CD4-positive, alpha-beta T cell treated with Interferon alpha-2 for 1 hour (primary cell): ENCODE measurements at places on chromosomes 16 and 17.

- no peak for DNase-seq
These were observed 50.9 kb downstream of the JPH3 start for GRCh38 chr16:87653234-87653633.

DNA sequence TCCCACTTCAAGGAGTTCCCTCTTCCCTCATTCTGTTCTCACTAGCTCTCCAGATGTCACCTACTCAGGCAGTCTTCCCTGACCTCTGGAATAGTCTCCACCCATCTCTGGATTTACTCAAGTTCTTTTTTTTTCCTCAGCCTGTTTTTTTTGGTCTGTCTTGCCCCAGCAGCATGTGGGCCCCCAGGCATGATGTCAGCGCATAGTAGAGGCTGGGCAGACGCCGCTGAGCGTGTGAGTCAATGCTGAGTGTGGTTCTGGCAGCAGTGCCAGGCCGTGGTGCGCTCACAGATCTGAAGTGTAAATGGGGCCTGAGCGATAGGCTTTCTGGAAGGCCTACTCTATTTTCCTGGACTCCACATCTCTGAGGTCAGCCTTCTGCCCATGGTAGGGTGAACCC lies 2.7 kb upstream of the KCNJ18 start:
- no peak for DNase-seq

GRCh38 chr16:49466881-49467280 lies 93.3 kb downstream of the C16orf78 start:
- no peak for DNase-seq

DNA sequence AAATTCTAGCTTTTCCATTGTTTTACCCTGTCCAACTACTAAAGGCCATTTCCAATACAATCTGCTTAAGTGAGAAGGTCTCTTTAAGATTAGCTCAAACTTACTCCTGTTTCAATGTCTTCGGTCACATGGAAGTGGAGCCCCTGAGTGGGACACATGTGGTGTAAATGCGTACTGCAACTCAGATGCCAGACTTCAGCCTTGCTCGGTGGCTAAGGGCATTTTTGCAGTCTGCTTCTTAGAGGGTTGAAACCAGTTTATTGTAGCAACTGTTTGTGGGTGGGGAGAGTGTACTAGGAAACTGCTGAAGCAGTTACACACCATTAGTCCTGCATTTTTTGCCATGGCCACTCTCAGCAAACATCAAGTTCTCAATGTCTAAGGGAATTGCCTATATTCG lies 140.6 kb downstream of the PARN start:
- DNase-seq, result no peak

GRCh38 chr17:65576939-65577338 lies 15.5 kb upstream of the AXIN2 start:
- no peak for DNase-seq

DNA sequence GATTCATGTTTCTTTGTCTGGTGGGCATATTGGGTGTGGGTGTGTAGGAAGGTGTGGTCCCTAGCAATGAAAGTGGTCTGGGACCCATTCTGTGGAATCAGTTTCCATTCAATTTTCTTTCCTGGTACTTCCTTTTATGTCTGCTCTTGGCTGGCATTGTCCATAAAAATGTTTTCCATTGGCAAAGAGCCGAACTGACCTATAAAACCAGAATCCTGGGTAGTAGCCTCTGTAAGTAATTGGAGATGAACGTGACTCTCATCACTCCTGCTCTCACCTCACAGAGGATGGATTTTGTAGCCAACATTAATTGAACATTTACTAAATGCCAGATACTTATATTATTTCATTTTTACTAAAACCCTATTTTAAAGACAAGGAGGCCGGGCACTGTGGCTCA lies 66.5 kb upstream of the IRX3 start:
- DNase-seq, result no peak

DNA sequence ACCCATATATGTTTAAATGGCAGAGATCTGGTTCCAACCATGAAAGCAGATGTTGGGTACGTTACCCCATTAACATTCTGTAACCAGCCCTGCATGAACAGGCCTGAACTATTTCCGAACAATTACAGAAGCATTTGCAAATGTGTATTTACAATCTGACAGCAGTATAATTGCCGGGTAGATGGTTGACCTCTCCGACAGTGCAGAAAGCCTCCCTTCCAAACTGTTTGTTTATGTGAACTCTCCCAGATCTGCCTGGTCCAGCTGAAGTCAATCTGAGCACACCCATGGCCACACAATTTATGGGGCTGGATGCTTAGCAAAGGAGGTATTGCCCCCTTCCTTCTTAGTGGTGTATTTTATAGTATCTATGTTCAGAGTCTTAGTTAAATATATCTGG lies 21.8 kb downstream of the NUDT7 start:
- no peak for DNase-seq

DNA sequence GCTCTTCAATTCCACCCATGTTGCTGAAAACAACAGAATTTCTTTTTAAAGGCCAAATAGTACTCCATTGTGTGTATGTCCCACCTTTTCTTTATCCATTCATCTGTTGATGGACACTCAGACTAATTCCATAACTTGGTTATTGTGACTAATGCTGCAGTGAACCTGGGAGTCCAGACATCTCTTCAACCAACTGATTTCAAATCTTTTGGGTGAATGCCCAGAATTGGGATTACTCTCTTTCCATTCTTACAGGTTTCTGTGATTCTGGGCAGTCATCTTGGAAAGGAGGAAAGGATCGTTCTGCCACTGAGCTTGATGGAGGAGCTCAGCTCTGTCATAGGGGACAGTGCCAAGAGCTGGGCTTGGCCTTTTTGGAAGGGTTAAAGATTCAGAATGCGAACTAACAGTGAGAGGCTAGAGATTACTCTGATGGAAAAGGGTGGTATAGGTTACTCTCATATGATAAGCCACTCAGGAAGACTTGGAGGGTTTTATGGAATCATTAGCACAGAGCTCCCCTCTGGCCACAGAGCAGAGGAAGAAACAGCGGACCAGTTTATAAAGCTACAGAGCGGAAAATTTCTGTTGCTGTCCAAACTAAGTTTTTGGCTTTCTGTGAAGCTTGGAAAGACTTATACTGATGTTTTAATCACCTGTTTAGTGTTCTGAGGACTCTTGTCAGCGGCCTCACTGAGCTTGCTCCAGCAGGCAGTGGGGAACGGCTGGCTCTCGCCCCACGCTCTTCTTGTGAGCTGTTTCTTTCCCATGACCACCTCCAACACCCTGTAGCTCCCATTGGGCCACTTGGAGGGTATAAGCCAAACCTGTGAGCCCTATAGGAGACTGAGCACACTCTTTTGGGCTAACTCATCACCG lies 48.3 kb downstream of the HIC1 start:
- no peak for DNase-seq

- DNase-seq, result no peak
These were observed 27.4 kb downstream of the TMEM11 start for GRCh38 chr17:21186399-21187187.

GRCh38 chr16:30395155-30395991 lies at the start of gene ZNF48:
ZNF48 (plus strand) TSS chr16:30395420; CDS start chr16:30395795, 375 bp downstream.
- peak; percentile 65 for DNase-seq

- DNase-seq, result no peak
These were observed 163.0 kb downstream of the ABCA8 start for GRCh38 chr17:68792042-68792685.

DNA sequence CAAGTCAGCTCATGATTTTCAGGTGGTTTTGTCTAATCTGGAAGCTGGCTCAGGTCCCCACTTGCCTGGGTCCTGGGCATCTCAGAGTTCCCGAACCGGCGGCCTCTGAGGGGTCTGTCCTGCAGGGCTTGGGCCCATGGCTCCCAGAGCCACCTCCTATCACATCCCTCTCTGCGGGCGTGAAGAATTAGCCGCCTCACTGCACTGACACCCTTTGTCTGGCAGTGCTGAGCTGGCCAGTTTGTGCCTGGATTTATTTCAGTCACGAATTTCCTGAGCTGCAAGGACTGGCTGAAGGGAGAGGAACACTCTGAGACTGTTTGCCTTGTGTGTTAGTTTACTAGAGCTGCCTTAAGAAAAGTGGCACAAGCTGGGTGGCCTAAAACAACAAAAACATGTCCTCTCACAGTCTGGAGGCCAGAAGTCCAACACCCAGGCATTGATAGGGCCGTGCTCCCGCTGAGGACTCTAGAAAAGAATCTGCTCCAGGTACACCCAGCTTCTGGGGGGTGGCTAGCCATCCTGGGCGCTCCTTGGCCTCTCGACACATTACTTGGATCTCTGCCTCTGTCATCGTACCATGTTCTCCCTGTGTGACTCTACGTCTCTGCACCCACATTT lies 217.5 kb upstream of the DYNLRB2 start:
- DNase-seq, result no peak

- DNase-seq, result no peak
These were observed 40.6 kb upstream of the XYLT1 start for GRCh38 chr16:17511340-17511739.

- DNase-seq, result no peak
These were observed 544.9 kb downstream of the TOX3 start for GRCh38 chr16:52002026-52002425.
